GM12878 (cell line): ENCODE measurements at places on chromosomes 6 and 20. TPM values are rescaled to one million over a fixed set of nuclear protein-coding genes. Genes with fewer than 3 reads are reported as not detected.

GRCh38 chr20:1295276-1295930, 29.3 kb downstream of the SNPH start:
- DNase-seq, result no peak

- DNase-seq, result no peak
Observed at GRCh38 chr6:41729624-41730023, 5.8 kb downstream of the TFEB start.

GRCh38 chr6:107652526-107653182, 162.7 kb downstream of the SOBP start:
- no peak for DNase-seq

- DNase-seq, result no peak
Observed at GRCh38 chr6:140538926-140539325, 1164.5 kb upstream of the CITED2 start.

Gene SLC22A7
- total RNA-seq, result 0.31 TPM in 1 of 2 replicates, not detected in the other

GRCh38 chr6:25125736-25126135, 153.4 kb upstream of the CARMIL1 start:
- DNase-seq, result no peak

Gene SLC17A9
- 60.2 and 74.1 TPM in 2 replicates for total RNA-seq

- no peak for DNase-seq
Observed at GRCh38 chr6:69232496-69232895, 564.3 kb downstream of the LMBRD1 start.

Gene GRM1
- total RNA-seq, result 0.05 TPM in 1 of 2 replicates, not detected in the other

Gene BMP7
- total RNA-seq, result 0.05 and 0.51 TPM in 2 replicates

Gene PDE7B
- not detected in 2 replicates for total RNA-seq

Gene VSX1
- total RNA-seq, result not detected in 2 replicates
